ENCODE measurements at places on chromosomes 1 and 21. TPM values are rescaled to one million over a fixed set of nuclear protein-coding genes. Genes with fewer than 3 reads are reported as not detected.

The A3GALT2 gene
- 0.25 TPM for polyA plus RNA-seq

The NBPF10 gene
- 0.88 TPM for polyA plus RNA-seq

The PADI1 gene
- polyA plus RNA-seq = 0.21 TPM

The SLC26A9 gene
- polyA plus RNA-seq = 0.43 TPM

The ICOSLG gene
- 2.4 TPM for polyA plus RNA-seq

The ADAM30 gene
- polyA plus RNA-seq = not detected

The EXO5 gene
- 4.2 TPM for polyA plus RNA-seq

The PDE9A gene
- polyA plus RNA-seq = 6.2 TPM

The PPIAL4G gene
- polyA plus RNA-seq = not detected

The GJA9 gene
- polyA plus RNA-seq = not detected

The PADI2 gene
- 4.3 TPM for polyA plus RNA-seq

The C21orf58 gene
- 3.8 TPM for polyA plus RNA-seq

The VASH2 gene
- polyA plus RNA-seq = 0.94 TPM

The BATF3 gene
- polyA plus RNA-seq = 8.8 TPM

The INSRR gene
- 0.11 TPM for polyA plus RNA-seq

The CASQ2 gene
- 0.84 TPM for polyA plus RNA-seq

The FMN2 gene
- polyA plus RNA-seq = 3.0 TPM

The TCHHL1 gene
- polyA plus RNA-seq = not detected

The TNN gene
- 0.62 TPM for polyA plus RNA-seq

The PTPN7 gene
- 0.47 TPM for polyA plus RNA-seq

The PRAMEF5 gene
- not detected for polyA plus RNA-seq

The E2F2 gene
- polyA plus RNA-seq = 0.22 TPM

The BRDT gene
- not detected for polyA plus RNA-seq

The OR10Z1 gene
- polyA plus RNA-seq = not detected

The RUNX1 gene
- polyA plus RNA-seq = 1.2 TPM

The KRTAP20-3 gene
- not detected for polyA plus RNA-seq

The DPT gene
- 76.2 TPM for polyA plus RNA-seq

The ZNF683 gene
- polyA plus RNA-seq = 0.46 TPM

The DIP2A gene
- 19.0 TPM for polyA plus RNA-seq

The AIM2 gene
- polyA plus RNA-seq = 0.90 TPM

The WDR64 gene
- not detected for polyA plus RNA-seq

The LCK gene
- 1.8 TPM for polyA plus RNA-seq

The TEX38 gene
- polyA plus RNA-seq = not detected

The SPRR2F gene
- polyA plus RNA-seq = 1.1 TPM

The SDC3 gene
- 5.7 TPM for polyA plus RNA-seq

The UMODL1 gene
- polyA plus RNA-seq = not detected

The ZNF695 gene
- polyA plus RNA-seq = 0.12 TPM

The CBR3 gene
- 28.8 TPM for polyA plus RNA-seq

Data from adipose tissue (tissue), 3 donors.